Pancreas (tissue), 10 donors: ENCODE measurements at places on chromosomes 1 and 21. TPM values are rescaled to one million over a fixed set of nuclear protein-coding genes. Genes with fewer than 3 reads are reported as not detected.

Gene OR2L3
- not detected for total RNA-seq

Gene CYP4A11
- total RNA-seq: 0.26 TPM

DNA sequence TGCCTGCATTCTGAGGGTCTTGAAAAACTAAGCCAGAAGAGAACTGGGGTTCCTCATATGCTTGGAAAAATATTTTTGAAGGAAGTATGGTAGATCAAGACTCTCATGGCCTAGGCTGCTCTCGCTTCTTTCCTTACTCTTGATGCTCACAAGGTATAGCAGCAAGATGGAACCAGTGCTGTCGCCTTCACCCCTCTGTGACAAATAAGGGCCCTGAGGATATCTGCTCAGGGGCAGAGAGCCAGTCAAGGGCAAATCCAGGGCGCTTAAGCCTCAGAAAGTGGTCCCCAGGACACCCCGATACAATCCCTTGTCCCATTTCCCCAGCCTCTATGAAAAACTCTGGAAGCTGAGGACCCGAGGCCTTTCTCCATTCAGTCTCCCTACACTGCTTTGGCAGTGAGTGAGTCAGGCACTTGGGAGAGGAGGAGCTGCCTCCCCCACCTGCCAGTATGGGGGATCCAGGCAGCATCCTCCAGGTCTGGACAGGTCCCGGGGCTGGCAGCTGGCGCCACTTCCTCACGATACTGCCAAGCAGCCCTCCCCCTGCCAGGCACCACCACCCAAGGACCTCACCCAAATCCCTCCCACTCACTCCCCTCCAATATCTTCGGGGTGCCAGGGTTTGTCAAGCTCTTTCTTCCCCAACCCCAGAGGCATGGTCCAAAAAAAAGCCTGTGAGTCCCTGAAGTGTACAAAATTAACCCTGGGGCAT lies 1.3 kb downstream of the IGSF9 start:
- DNase-seq: no peak

GRCh38 chr1:201745023-201745422 lies 83.9 kb upstream of the IPO9 start:
- no peak for DNase-seq

Gene CLCNKB
- 0.63 TPM for total RNA-seq

Gene ERICH3
- 0.16 TPM for total RNA-seq

- DNase-seq: no peak
These were observed 155.7 kb downstream of the TNFSF18 start for GRCh38 chr1:172895050-172895460.

DNA sequence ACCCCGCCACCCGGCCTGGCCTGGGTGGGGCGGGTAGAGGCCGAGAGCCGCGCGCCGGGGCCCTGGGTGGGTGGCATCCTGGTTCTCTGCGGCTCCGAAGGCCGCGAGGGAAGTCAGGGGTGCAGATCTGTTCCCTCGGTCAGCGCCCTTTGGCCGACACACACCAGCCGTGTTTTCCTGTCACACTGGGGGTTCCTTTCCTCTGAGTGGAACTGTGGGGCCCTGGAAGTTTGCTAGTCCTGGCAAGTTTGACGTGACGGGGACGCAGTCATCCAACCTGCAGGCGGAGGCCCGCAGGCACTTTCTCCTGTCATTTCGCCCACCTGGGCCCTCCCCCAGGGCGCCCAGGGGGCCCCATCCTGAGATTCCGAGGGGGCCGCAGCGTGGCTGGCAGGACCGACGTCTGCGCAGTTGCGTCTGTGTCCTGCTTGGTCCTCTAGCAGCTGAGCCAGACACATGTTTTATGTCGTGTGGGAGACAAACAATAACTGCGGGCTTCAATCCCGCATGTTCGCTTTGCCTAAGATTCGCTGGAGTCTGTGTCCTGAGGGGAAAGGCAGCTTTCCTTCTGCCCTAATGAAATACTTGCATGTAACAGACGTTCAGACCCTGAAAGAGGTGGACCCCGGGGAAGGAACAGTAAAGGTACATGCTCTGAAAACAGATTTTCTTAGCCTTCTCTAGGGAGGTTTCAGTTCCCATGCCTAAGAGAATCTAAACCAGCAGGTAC lies 1.5 kb downstream of the FAM163A start:
- no peak for DNase-seq

DNA sequence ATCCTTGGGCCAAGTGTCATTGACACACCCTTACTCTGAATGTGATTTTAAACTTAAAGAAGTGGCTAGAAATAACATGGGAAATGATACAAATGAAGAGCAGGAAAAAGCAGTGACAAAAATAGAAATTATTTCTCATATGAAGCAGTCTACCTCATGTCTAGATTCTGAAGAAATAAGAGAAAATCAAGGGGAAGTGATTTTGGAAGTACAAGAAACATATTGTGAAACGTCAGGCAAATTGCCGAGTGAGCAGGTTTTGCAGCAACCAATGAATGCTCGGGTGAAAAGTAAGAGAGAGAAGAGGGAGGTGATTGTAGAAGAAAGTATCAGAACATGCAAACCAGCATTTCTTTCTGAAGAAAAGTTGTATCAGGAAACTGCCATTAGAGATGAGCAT lies 130.7 kb downstream of the MACF1 start:
- DNase-seq: no peak

Gene TCHHL1
- total RNA-seq: not detected

DNA sequence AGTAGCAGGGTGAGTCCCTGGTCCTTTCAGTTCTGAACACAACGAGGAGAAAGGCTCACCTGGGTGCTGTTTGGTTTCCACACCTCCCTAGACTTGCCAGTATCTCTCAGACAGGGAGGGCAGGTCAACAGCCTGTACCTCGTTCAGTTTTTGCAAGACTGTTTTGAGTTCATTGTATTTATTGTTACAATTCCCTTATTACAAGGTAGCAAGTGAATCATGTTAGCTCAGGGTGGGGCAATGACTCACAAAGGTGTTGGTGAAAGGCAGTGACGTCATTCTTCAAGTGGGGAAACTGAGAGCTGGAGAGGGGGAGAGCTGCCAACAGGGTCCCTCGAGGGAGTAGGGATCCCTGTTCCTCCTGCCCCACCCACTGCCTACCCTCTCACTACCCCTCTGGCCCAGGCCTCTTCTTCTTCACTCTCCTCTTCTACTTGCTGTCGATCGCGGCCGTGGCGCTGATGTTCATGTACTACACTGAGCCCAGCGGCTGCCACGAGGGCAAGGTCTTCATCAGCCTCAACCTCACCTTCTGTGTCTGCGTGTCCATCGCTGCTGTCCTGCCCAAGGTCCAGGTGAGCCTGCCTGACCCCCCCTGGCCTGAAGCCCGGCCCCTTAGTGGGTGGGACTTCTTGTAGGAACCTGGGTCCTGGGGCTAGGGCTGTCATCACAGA lies 13.4 kb downstream of the SERINC2 start:
- DNase-seq: no peak

Gene WNT9A
- total RNA-seq: 2.3 TPM

DNA sequence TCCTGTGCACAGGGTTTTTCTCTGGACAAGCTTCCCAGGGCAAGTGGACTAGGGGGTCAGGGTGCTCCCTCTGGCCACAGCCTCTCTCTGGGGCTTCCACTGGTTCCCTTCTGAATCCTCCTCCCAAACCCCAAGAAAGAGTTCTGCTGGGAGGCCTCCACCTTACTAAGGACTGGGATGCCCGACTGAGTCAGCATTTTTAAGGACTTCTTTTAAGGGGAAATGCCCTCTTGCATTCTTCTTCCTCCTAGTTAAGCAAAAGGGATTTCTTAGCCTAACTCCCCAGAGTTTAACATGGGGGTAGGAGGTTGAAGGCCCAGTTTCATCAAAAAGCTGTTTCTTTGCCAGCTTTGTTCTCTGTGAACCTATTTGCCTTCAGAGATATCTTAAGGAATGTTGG lies 99.7 kb upstream of the KRTAP19-8 start:
- DNase-seq: no peak

Gene BMP8A
- total RNA-seq: 1.6 TPM

DNA sequence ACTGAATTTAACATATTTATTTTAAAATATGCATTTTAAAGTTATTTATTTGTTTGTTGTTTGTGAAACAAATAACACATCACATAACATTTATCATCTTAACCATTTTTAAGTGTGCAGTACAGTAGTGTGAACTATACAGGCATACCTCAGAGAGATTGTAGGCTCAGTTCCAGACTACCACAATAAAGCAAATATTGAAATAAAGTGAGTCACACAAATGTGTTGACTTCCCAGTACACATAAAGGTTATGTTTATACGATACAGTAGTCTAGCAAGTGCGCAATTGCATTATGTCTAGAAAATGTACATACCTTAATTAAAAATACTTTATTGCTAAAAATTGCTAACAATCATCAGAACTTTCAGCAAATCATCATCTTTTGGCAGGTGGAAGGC lies 739.4 kb upstream of the ADGRL4 start:
- DNase-seq: no peak

Gene PSMB2
- total RNA-seq: 19.9 TPM

Gene RNASEL
- 2.8 TPM for total RNA-seq

Gene RPTN
- not detected for total RNA-seq

Gene MROH7
- total RNA-seq: 0.97 TPM

DNA sequence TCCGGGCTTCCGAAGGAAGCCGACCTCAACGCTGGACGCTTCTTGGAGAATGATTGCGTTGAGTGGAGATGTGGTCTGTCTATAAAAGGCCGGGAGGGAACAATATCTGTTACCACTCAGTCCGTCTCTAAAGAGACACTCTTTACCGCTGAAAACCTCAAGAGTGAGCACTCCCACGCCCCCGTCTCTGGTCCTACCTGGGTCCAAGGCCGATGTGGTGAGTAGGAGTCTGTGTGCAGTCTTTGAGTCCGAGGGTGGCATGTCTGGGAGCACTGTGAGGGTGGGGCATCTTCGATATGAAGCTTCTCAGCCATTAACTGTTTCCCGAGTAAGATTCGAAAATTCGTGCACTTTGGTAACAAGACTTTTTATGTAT lies 576 bp downstream of the ZFP69 start:
- DNase-seq: no peak

Gene OXCT2
- total RNA-seq: 0.98 TPM

- no peak for DNase-seq
These were observed 55.5 kb upstream of the RGS5 start for GRCh38 chr1:163258181-163258580.

GRCh38 chr1:230725256-230726012 lies 11.5 kb upstream of the AGT start:
- DNase-seq: no peak

Gene UMODL1
- total RNA-seq: not detected

GRCh38 chr1:227175611-227176010 lies 142.7 kb downstream of the CDC42BPA start:
- no peak for DNase-seq
